ENCODE measurements at places on chromosomes 6 and 20.

DNA sequence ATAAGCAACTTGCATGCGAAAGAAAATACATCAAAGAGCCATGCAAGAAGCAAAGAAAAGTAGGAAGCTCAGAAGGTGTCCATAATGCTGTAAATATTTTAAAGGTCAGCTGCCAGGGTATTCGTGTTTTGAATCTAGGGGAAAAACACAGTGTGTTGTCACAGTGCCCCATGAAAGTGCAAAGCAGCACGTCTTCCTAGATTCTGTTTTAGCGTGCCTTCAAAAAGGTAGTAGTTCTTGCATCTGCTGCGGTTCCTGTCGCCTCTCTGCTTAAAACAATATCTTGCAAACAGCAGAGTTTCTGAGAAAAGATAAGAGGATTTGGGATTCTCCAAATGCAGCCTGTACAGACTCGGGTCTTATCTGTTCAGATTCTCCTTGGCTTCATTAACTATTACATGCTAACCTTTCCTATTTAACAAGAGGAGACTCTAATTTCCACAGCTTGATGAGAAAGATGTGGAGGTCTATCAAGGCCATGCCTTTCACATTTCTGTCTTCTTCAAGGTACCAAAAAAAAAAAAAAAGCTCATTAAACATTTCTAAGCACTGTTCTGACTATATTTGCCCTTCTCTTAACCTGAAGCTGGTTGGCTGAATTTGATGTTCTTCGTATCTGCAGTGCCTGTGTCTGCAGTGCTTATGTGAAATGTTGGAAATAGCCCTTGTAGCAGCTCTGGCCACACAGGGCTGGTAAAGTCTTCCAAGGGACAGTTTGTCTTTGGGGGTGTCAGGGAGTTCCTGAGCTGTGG lies 297.5 kb downstream of the ADGB start:
- DNase-seq = no peak

GRCh38 chr20:62651285-62652021 lies 9.2 kb downstream of the SLCO4A1 start:
- no peak for DNase-seq

GRCh38 chr20:44495802-44496481 lies 20.3 kb downstream of the TTPAL start:
- DNase-seq = peak; percentile 93

- DNase-seq = no peak
Observed at GRCh38 chr6:47407300-47408281, 70.0 kb upstream of the CD2AP start.

- DNase-seq = no peak
Observed at GRCh38 chr6:160102956-160103824, 18.4 kb upstream of the SLC22A1 start.

- DNase-seq = peak; percentile 67
Observed at GRCh38 chr6:33417128-33417902, 592 bp downstream of the CUTA start.

DNA sequence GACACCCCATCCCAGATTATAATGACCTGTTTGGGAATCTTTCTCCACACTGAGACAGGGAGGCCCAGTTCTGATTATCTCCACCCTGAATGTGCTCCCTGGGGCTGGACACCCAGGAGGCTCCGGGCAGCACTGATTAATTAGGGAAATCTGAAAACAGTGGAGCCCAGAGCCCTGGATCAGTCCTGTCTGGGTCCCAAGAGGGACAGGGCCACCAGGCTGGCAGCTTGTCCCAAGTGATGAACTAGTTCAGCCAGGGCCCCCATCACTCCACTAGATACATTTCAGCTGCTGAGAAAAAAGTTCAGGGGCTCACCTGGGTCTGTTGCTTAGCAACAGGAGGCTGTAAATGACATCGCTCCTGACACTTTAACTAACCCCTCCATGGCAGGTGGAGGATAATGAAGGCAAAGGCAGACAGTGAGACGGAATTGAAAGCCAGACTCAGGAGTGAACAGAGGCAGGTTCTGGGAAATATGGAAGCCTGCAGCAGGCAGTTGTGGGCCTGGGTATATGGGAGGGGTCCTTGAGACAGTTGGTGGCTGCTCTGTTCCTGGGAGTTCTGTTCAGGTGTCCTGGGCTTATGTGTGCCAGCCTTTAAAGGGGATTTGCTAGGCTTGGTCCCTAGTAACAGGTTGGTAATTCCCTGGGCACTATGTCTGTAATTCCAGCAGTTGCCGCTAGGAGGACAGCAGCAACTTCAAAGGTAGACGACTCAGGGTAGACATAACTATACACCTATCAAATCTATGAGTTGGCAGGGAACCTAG lies 78.3 kb upstream of the CTNNBL1 start:
- no peak for DNase-seq

DNA sequence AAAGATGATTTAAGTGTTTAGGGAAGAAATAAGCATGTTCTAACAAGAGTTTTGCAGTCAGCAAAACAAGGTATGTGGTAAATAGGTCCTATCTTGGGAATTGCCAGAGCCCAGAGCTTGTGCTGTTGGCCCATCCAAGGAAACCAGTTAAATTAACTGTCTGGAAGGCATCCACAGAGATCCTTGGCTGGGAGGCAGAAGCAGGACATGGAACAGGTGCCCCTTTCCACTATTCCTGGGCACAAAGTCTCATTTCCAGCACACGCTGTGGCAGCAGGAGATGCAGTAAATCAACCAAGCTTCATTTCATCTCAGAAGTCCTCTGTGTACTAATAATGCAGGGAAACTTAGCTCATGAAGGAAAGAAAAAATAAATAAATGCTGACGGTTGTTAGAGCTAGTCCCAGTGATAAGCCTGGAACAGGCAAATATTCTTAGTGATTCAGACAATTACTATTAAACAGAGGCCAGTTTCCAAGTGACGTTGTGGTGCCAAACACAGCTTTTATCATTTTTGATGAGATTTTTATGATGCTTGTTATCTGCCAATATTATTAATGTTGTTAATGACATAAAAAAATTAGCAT lies 39.8 kb upstream of the SNAP25 start:
- no peak for DNase-seq

All from non-pigmented ciliary epithelial cell (primary cell).